ENCODE measurements at places on chromosomes 2 and 18.

GRCh38 chr18:55314615-55315237 lies 273.3 kb downstream of the TCF4 start:
- DNase-seq, result no peak

- no peak for DNase-seq
These were observed 9.7 kb upstream of the RMC1 start for GRCh38 chr18:23493654-23494053.

GRCh38 chr2:235562065-235562747 lies 68.4 kb downstream of the AGAP1 start:
- no peak for DNase-seq

- no peak for DNase-seq
These were observed 25.5 kb upstream of the MYO3B start for GRCh38 chr2:170152421-170152820.

DNA sequence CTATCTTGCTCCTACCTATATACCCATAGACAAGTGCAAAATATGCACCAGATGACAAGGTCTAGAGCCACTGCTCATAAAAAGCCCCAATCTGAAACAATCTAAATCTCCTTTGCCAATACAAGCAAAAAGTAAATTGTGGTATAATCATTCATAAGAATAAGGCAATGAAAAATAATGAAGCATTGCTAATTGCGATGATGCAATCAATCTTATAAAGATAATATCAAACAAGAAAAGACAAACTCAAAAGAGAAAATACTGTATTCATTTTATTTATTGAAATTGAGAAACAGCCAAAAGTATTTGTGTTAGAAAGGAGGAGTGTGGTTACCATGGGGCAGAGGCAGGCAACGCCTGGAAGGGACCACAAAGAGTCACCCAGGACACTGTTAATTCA lies 175.9 kb upstream of the GYPC start:
- DNase-seq, result no peak

GRCh38 chr2:100972452-100972851 lies 29.6 kb upstream of the RPL31 start:
- DNase-seq, result no peak

DNA sequence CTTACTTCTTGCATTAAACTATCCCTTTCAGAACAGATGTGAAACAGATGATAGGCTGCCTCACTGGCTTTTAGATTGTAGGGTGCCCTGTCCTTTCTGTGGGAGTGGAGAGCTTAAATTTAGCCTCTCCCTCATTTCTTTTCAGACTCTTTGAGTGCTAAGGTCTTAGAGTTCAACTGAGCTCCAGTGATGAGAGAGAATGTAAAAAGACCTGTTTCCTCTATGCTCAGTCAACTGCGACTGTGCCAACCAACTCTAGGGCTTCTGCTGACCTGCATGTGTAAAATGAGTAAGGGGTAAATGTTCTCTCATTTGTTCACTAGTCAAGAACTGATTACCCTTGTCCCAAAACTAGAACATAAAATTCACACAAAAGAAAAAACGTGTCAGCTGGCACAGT lies 104.8 kb upstream of the TGFA start:
- DNase-seq, result no peak

- no peak for DNase-seq
These were observed 37.5 kb upstream of the SIX2 start for GRCh38 chr2:45046786-45047185.

- DNase-seq, result no peak
These were observed 40.0 kb upstream of the SNTG2 start for GRCh38 chr2:910698-911097.

DNA sequence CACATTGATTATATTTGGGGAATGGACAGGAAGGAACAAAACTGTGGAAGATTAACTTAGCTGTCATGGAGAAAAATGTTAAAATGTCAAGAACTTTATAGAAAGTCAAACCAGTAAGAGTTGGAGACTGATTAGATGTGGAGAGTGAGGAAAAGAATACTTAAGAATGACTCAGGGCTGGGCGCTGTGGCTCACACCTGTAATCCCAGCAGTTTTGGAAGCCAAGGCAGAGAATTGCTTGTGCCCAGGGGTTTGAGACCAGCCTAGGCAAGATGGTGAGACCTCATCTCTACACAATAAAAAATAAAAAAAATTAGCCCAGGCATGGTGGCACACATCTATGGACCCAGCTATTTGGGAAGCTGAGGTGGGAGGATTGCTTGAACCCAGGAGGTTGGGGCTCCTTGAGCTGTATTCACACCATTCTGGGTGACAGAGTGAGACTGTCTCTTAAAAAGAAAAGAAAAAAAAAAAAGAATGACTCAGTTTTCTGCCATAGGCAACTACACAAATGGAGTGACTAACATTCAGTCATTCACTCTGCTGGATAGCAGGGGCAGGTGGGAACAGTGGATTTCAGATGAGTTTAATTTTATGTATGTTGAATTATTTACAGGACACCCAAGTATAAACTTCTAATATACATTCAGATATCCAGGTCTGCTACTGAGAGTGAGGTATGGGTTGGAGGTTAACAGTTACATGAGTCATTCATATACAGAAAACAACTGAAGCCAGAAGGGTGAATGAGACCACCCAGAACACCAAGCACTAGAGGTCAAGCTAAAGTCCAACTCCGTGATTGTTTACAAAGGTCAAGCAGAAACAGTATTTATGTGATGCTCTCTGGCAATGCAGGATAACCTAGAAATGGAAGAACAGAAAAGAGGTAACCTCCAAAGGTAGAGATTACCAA lies 33.9 kb downstream of the ORC2 start:
- DNase-seq, result no peak

DNA sequence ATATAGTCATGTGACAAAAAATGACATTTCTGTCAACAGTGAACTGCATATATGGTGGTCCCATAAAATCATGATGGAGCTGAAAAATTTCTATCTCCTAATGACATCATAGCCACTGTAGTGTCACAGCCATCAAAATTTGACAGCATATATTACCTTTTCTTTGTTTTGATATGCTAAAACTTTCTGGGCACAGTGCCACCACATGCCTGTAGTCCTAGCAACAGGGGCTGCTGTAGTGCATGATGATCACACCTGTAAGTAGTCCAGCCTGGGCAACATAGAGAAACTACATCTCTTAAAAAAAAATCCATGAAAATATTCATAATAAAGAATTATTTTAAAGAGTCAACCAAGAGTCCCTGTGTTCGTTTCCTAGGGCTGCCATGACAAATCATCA lies 155.5 kb upstream of the SERTAD2 start:
- DNase-seq, result no peak

DNA sequence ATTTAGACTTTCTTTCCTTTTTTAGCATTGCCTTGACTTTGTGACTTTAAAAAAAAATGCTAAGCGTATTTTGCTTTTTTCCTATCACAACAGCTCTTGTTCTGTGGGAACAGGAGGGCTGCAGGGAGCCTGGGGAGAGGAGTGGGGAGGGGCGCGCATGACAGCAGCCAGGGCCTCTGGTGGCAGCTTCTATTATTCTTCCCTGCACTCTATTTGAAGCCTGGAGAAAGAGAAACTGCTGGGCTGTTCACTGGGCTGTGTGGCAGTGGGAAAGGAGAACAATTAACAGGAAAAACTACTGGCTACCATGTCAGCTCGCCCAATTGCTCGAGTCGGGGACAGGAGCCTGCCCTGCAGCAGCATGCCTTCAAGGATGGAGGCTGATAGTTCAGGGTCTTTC lies 119.0 kb upstream of the ZBTB14 start:
- DNase-seq, result no peak

DNA sequence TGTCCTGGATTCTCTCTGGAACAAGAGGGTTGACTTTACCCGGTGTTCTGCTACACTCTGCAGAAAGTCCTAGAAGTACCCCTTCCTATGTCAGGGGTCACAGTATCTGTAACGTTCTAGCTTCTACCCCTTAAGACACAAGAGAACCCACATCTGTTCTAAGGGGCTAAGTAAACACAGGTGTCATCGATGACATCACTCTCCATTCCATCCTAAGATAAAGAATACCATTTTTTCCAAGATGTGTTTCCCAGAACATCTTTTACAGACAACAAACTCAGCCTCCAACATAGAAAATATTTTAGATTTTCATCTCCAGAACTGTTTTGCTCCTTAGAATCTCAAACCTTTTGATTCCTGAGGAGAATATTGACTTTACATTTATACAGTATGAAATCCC lies 239.1 kb downstream of the TRIB2 start:
- DNase-seq, result no peak

DNA sequence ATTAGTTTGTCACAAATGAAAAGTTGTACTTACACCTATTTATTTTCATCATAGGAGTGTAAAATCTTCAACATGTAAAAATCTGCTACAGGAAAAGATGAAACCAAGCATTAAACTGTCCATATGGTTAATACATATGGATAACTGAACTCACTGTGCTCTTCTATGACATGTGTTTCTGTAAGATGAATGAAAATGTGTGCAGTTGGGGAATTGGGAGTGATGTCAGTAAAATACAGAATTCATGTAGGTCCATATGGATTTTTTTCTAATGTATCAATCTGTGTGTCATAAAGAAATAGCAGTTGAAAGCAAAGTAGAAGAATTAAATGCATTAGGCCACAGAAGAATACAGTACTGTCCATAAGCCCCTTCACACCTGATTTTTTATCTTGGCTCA lies 178.4 kb upstream of the COL3A1 start:
- DNase-seq, result no peak
